ENCODE measurements at places on chromosomes 16 and 17.

DNA sequence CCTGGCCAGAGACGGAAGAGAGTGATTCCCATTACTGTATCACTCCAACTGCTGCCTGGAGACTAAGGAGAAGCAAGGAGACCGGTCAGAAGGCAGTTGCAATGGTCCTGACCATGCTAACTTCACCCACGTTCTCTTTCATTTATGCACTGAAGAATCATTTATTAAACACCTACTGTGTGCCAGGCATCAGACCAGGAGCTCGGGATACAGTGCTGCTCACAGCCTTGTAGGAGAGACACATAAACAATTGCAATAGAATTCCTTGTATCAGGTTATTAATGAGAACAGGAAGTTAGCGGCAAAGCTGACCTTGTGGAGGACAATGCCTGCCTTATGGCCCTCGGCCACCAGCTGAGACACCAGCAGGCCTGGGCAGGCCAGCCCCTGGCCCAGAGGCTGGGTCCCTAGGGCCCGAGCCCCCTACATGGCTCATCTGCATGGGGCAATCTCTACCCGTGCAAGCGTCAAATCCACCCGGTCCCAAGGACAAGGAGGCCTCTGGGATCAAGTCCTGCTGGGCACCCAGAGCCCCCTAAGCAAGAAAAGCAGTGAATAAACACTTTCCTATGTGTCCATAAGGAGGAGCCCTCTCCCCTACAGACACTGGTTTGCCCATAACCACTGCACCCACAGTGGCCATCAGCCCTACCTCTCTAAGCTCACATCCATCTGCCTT, 8.6 kb upstream of the ENPP7 start:
- DNase-seq = no peak

GRCh38 chr16:84929421-84930297, 81.7 kb downstream of the ZDHHC7 start:
- DNase-seq = no peak

GRCh38 chr16:24504472-24505345, 34.7 kb upstream of the RBBP6 start:
- DNase-seq = peak; percentile 44

- DNase-seq = no peak
Observed at GRCh38 chr17:68057531-68057952, 22.0 kb downstream of the KPNA2 start.

DNA sequence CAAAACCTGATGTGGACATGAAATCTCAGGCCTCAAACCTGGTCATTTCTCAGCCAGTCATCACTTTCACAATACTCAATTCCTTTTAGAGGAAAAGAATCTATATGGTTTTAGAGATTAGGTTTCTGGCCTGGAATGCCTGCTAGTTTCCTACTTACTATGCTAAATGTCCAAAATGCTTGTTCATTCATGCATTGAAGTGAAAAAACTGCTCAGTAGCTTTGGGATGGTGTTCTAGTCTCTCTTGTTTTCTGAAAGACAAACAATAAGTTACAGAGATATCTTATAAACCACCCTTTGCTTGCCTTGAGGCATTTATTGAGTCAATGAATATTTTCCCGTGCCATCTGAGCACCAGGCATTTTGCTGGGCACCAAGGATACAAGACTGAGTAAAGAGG, 1146.5 kb upstream of the GOT2 start:
- DNase-seq = no peak

- no peak for DNase-seq
Observed at GRCh38 chr17:12613566-12613965, 52.1 kb upstream of the MYOCD start.

GRCh38 chr17:65417406-65418221, 143.8 kb downstream of the AXIN2 start:
- DNase-seq = no peak

DNA sequence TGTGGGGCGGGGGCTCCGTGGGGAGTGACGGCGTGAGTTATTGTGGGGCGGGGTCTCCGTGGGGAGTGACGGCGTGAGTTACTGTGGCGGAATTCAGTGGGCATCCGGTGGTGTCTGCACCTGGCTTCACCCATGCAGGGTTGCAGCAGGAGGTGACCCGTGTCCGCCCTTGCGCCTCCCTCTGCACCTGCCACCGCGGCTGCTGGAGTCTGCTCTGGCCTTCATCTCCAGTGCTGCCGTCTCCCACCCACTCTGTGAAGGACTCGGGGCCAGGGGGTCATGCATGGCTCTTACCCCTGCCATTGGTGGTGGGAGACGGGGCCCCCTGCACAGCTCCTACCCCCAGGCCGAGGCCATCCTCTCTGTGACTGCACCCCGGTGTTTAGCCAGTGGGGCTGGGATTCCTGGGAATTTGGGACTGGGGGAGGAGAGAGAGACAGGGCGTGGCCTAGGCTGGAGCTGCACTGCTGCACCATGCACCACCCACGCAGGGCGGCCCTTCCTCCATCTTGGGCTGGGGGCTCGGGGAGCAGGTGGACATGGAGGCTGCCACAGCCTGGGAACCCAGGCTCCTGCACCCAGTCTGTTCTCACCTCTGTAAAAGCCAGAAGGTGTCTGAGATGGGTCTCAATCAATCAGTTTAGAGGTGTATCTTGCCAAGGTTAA, 1.3 kb upstream of the PABPN1L start:
- DNase-seq = no peak

- DNase-seq = no peak
Observed at GRCh38 chr17:7651665-7652387, 1.1 kb downstream of the ATP1B2 start.

DNA sequence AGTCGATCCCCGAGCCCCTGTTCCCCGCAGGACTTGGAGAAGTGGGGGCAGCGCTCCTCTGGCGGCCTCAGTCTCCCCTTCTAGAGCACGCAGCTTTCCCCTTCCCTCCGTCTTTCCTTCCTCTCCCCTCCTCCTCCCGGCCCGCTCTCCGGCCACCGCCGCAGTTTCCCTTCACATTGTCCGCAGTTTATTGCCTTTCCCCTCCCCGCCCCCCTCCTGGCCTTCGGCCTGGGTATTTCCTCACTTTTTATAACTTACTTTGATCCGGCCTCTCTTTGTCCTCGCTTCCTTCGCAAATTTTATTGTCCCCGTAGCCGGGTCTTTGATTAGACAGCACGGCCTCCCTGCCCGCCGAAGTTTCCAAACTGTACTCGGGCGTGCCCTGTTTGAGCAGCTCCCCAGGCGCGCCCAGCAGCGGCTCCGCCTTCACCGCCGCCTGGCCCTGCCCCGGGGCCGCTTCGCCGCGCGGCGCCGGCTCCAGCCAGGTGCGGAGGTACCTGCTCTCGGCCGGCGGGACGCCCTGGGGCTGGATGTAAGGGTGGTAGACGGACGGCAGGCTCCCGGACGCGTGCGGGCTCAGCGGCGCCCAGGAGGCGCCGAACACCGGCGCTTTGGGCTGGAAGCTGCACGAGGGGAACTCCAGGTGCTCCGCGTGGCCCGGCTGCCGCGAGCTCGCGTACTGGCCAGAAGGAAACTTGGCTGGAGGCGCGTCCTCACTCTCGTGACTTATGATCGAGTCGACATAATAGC, 488 bp downstream of the HOXB9 start:
- DNase-seq = no peak

- no peak for DNase-seq
Observed at GRCh38 chr17:68778726-68779125, 176.5 kb downstream of the ABCA8 start.

DNA sequence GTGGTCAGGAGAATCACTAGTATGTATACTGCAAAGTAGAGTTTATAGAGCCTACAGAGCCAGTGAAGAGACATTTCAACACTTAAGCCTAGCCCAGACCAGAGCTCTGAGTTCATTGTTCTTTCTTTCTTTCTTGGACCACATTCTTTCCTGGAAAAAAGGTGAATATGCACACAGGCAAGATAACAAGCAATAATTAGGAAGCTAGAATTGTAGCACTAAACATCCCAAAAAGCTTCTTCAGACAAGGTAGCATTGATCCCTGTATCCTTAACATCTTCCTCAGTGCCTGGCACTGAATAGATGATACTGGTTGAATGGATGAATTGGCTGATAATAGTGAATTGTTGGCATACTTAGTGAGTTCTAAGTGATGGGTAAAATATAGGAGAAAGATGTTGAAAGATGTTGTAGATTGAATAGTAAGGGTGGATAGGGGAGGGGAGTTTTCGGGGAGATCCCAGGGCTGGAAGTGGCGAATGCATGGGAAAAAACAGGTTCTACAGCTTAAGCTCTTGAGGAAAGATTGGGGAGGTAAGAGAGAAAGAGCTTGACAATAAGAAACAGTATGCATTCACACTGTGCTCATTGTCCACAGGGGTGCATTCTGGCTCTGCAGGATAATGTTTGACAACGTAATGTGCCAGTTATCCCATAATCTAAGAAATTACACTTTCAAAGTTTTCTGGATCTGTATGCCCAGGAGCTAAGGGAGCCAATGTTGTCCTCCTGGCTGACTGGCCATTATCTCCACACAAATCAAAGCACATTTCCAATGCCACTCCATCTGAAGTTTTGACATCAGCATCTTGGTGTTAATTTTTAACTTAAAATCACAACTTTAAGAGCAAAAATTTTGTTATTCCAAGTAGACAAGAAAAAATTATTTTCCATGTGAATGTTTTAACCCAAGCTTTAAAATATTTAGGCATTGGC, 35.6 kb downstream of the TUBD1 start:
- DNase-seq = no peak

DNA sequence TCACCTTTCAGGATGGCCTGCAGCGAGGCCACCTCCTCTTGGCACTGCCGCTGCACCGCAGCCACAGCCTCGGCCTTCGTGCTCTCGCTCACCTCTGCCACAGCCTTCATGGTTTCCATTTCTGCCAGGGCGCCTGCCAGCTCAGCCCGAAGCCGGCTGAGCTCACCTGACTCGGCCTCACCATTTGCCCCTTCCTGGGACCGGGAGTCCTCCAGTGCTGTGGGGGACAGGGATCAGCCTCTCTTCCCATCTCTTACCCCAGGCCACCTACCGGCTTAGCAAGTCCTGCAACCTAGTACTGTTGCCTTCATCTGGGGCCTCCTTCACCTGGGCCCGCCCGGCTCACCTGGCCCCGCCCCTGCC, 658 bp downstream of the RABEP2 start:
- DNase-seq = no peak

- DNase-seq = no peak
Observed at GRCh38 chr16:12732600-12732999, 71.1 kb downstream of the CPPED1 start.

GRCh38 chr16:25013751-25014499, 1.2 kb downstream of the ARHGAP17 start:
- no peak for DNase-seq

DNA sequence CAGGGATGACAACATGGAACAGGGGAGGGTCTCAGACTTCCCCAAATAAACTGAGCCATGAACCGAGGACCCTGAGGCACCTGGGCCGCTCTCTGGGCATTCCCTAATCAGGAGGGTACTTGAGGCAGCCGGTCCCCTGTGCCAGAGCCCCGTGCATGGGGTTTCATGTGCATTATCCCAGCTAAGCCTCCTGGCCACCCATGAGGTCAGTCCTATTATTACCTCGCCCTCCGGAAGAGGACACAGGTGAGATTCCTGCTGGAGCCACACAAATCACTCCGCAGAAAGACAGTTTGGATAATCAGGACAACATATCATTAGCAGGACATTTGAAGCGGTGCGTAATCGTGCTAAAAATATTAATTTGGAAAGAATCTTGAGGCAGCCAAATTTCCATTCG, 274.0 kb downstream of the PARN start:
- DNase-seq = no peak

- DNase-seq = no peak
Observed at GRCh38 chr16:71295950-71296349, 6.7 kb upstream of the CMTR2 start.

GRCh38 chr17:82662711-82663261, 14.5 kb upstream of the WDR45B start:
- DNase-seq = no peak

DNA sequence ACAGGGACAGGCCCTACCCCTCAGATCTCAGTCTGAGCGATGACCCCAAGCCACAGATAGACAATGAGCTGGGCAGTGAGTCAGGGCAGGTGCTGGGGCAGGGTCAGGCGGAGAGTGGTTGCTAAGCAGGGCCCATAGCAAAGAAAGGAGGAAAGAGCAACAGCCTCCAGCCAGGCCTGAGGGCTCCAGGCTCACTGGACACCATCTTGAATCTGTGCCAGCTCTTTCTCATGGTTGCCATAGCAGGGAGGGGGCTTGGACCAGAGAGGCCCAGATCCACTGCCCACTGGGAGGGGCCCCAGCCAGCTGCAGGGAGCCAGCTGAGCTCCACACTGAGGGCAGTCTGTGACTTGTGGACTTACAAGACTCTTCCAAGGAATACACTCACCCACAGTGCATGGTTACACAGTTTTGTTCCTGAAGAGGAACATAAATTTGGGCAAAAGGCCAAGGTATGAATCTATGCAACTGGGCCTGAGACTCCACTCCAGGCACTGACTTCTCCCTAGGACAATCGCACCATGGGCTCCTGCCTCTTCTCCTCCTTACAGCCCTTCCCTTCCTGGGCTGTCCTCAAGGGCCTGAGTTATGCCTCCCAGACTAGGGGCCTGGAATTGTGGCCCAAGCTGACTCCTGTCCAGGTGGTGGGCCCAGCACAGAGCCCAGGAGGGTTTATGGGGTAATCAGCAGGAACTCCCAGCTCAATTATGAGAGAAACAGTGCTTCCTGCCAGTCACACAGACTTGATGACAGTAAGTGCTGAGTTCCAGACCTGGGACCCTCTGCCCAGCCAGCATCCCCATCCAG, 59.9 kb downstream of the BEAN1 start:
- peak; percentile 50 for DNase-seq
